ENCODE measurements at places on chromosomes 6 and 20.

- no peak for DNase-seq
Measured at GRCh38 chr20:31968291-31969126, 558 bp downstream of the XKR7 start.

GRCh38 chr20:62596921-62597320 is 45.4 kb upstream of the SLCO4A1 start:
- no peak for DNase-seq

GRCh38 chr20:51802170-51802751 is at the start of gene SALL4:
Gene SALL4, minus strand, starts transcription at chr20:51802521. Its CDS starts 113 bp downstream, at chr20:51802408.
- DNase-seq = no peak

DNA sequence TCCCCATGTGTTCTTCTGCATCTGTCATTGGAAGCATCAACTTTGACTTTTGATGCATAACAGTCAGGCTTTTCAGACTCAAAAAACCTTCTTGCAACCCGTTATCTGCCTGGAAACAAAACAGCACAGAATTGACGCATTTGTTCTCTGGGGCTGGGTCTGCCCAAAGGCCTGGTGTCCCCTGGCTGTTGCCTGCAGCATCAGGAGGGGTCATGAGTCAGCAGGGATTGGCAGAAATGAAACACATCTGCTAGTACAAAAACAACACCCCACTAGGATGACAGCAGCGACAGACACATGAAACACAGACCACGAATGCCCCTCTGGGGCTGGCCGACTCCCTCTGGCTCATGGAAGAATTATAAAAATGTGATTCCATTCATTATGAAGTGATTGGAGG is 157.6 kb upstream of the INSM1 start:
- no peak for DNase-seq

- DNase-seq = peak; percentile 28
Measured at GRCh38 chr20:63835021-63835858, 4.2 kb upstream of the ZBTB46 start.

- no peak for DNase-seq
Measured at GRCh38 chr20:20024942-20025341, 7.8 kb downstream of the NAA20 start.

DNA sequence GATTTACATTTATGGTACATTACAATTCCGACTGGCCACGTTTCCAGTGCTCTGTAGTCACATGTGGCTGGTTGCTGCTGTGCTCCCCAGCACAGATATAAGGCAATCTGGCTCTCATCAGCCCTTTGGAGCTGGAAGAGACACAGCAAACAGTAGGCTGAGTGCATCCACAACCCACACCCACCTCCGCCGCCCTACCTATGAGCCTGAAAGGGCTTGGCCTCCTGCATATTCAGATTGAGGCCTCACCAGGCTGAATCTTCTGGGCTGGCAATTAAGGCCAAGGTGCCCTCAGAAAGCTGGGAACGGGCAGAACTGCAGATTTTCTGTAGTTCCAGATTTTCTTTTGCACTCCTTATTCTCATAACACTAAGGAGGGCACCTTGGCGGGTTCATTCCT is 2.7 kb upstream of the SNHG17 start:
- DNase-seq = no peak

GRCh38 chr20:45189067-45189609 is 14.4 kb downstream of the PI3 start:
- DNase-seq = no peak

DNA sequence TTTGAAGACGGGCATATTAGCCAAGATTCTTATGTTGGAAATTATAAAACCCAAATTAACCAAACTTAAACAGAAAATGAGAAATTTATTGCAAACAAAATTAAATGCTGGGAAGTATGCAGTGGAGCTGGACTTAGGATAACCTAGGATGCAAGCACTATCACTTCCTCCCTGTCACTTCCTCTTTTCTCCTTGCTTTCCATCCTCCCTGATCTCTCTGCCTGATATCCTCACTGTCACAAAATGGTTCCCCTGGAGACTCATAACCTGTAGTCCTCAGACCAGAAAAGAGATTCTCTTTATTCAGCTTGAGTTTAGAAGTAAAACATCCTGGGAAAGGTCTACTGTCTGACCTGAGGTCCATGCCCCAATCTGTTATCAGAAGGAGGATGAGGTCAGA is 7.4 kb upstream of the KLHL32 start:
- DNase-seq = no peak

GRCh38 chr6:163354085-163354484 is 60.4 kb upstream of the QKI start:
- no peak for DNase-seq

- DNase-seq = no peak
Measured at GRCh38 chr6:35317483-35318195, 20.0 kb downstream of the DEF6 start.

- no peak for DNase-seq
Measured at GRCh38 chr6:40721271-40721952, 134.2 kb upstream of the LRFN2 start.

Measured in NCI-H2029 treated with DMSO at 0.1 percent for 48 hours (cell line).